ENCODE measurements at places on chromosomes 7 and 10.
A peak's percentile ranks its signal among the peaks of the same experiment; 100 is the strongest.

DNA sequence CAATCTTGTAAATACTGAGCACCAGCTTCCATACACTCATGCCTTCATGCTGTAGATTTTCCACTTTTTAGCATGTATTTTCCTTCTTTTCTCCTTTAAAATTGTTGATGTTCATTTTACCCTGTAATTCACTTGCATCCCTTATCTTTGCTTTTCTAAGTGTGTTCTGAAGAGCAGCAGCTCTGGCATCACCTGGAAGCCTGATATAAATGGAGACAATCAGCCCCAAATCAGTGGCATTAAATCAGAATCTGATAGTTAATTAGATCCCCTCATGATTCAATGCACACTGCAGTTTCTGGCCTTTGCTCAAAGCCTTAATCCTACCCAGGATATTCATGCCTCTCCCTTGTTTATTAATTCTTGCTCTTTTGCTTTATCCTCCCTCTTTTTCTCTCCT, 942.4 kb downstream of the XPNPEP1 start:
- DNase-seq: no peak

DNA sequence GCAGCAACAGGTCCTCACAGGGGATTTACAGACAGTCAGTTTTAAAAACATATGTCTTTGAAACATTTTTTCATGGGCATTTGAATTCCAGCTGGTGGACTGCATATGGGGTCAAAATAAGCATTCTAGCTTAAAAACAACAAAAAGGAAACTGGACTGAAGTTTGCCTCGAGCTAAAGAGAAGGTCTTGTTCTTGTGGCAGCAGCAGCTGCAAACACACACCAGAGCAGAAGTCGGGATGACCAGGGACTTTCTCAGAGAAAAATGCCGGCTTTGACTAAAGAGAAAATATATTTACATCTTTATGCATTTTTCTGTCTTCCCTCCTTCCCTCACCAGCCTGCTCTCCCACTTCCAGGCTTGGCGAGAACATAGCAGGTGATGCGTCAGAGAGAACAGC, 361.4 kb downstream of the CXCL12 start:
- DNase-seq: no peak

GRCh38 chr10:100986623-100986951, 710 bp downstream of the MRPL43 start:
- DNase-seq: no peak

GRCh38 chr10:86642499-86642898, 11.8 kb upstream of the OPN4 start:
- no peak for DNase-seq

- no peak for DNase-seq
Measured at GRCh38 chr10:63064706-63065105, 68.4 kb upstream of the NRBF2 start.

DNA sequence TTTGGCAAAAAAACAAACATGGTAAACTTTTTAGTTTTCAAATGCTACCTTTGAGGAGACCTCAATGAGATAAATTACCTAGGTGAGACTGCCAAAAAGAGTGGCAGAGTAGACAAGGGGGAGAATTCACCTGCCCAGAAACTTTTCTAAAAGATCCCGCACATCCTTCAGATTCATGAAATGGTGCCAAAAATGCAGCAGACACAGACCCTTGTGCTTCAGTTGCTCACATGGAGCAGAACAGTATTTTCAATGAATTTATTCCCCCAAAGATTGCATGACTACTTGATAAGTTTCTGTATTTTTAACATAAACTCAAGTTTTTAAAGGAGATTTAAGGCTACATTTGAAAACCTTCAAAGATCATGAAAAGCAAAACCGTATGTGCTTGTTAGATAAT, 270.0 kb downstream of the TRIL start:
- no peak for DNase-seq

GRCh38 chr7:48084727-48085432, 4.2 kb upstream of the UPP1 start:
- DNase-seq: peak; percentile 91

DNA sequence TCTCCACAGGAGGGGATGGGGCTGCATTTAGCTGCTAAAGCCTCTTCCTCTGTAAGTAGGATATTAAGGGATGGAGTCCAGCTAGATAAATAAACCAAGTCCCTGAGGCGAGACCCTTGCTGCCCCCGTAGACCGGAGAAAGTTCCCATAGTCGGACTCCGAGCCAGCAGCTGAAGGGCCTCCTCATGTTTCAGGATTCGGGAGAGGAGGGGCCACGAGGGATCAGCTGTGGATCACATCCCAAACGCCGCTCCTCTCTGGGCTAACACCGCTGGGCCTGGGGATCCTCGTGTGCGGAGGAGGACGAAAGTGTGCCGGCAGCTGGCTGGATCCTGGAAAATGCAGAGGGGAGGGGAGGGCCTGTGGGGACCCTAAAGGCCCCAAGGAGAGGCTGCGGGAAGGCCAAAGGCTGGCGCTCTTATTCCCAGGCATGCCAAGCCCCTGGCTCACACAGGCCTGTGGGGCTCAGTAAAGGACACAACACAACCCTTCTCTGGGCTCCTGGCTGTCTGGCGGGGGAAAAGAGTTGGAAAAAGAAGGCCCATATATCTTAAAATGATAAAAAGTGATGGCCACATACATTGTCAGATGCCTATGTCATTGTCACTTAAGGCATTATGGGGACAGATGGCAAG, 82.5 kb upstream of the TMEM72 start:
- no peak for DNase-seq

DNA sequence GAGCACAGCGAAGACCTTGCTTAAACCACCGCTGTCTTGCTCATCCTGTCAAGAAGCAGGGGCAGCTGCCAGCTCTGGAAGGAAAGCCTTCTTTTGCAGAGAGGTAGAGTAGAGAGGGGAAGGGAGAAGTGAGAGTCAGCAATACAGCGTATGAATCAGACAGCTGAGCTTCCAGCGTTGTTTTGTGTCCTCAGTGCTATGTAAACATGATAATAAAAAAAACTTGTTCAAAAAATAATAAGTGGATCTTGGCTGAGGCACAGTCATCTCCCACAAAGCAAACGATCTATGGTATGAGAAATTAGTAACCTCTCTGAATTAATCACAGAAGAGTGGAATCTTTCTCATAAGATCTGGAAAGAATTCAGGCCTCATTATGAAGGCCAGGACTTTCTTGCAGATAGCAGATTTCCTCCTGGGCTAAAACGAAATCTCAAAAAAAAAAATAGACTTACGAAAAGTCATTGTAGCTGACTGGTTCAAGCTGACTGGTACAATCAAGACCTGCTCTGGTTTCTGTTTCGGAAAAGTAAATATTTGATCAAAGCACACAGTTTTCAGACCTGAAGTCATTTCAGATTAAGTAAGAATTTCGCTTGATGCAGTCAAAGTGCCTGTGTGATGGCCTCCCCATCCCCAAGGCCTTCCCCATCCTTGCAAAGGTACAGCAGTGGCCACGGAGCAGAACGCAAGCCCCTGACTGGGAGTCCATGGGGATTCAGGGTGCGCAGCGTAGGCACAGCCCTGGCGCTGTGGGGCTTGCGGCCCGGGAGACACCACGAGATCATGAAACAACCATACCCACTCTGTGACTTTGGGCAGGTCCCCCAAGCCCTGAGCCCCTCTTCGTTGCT, 29.4 kb downstream of the CHST15 start:
- DNase-seq: no peak

GRCh38 chr7:100369105-100369504, 4.2 kb upstream of the PILRA start:
- DNase-seq: peak; percentile 71

GRCh38 chr7:45873035-45873354, at the start of gene CCDC201:
Gene CCDC201 (minus strand): TSS chr7:45873082. CDS start chr7:45873007, 75 bp downstream.
- DNase-seq: no peak

- DNase-seq: no peak
Measured at GRCh38 chr7:152522571-152523067, 86.8 kb upstream of the KMT2C start.

DNA sequence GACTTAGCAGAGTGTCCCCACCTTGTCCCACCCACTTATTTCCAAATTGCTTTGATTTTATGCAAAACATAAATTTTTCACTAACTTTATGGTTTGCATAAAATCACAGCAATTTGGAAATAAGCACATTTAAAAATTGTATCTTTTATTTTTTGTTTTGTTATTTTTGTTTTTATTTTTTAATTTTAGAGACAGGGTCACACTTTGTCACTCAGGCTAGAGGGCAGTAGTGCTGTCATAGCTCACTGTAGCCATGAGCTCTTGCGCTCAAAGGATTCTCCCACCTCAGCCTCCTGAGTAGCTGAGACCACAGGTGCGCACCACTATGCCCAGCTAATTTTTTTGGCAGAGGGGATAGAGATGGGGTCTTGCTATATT, 43.2 kb downstream of the APBB1IP start:
- no peak for DNase-seq

DNA sequence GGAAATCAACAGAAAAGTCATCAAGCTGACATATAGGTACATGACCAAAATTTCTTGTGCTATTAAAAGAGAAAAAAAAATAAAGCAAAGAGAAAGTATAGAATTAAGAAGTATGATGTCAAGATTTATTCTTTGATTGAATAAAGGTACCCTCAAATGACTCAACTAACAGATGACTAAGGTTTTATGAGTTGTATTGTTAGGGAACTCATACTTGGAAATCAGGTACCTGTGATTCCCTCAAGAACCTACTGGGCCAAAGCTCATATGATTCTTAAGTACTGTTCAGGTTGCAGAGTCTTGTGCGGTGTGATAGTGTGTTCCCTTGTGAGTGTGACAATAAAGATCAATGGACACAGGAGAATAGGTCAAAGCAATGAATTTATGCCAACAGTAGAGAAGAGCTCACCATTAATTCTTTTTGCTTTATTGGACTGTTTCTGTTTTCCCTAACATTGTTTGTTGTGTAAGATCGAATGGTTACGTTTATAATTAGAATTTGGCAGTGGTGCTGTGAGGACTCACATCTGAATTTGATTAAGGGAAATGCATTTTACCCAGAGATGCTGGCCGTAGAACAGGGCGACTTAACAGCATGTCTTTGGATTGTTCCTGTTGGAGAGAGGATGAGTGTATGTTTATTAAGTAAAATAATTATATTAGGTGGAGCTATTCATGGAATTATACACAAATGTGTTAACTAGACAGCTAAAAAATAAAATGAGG, 293.2 kb upstream of the SEMA3D start:
- DNase-seq: no peak

- no peak for DNase-seq
Measured at GRCh38 chr7:16098585-16099179, 322.7 kb downstream of the CRPPA start.

DNA sequence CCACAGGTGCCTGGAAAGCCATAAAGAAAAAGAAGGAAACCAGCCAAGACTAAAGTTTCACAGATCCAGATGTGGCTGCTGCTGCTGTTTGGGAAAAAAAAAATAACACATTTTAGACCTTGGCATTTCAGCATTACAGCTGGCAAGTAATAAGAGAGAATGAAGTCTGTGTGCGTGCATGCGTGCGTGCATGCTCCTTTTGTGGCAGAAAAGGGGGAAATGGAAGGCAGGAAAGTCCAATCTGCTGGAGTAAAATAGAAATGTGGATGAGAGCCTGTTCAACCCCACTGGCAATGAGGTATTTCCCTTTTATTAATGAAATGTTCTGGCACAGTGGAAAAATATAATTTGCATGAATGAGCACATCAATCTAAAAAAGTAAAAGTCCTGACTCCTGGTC, 137.0 kb upstream of the SEMA3A start:
- DNase-seq: no peak

DNA sequence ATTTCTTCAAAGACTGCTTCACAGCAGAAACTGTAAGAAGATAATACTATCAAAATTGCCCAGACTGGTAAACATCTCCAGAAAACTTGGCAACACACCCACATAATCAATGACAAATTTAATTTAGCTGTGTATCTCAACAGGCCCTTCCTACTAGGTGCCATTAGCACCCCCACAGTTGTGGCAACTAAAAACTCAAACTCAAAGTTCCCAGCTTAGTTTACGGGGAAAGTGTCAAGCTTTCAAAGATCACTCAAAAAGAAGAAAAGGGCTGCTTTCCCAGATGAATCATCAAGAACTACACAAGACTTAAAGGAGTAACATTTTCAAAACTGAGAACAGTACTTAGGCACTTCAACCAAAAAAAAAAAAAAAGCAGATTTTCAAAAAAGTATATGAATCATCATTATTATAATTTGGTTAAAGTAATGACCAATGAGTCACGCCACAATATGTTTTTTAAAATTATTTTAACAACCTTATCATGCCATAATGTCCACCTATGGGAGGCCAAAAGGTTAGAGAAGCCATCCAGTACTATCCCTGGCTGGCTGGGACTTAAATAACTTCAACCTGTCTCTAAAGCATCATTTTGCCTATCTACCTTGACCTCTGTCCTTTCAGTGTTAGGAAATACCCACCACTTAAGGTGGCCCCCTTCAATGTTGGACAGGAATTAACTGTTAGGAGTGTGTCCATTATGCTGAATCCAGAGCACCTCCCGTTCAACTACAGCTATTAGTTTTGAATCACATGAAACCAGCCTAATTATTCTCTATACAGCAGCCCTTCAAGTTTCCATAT, 90.8 kb downstream of the ZFAND4 start:
- DNase-seq: no peak

DNA sequence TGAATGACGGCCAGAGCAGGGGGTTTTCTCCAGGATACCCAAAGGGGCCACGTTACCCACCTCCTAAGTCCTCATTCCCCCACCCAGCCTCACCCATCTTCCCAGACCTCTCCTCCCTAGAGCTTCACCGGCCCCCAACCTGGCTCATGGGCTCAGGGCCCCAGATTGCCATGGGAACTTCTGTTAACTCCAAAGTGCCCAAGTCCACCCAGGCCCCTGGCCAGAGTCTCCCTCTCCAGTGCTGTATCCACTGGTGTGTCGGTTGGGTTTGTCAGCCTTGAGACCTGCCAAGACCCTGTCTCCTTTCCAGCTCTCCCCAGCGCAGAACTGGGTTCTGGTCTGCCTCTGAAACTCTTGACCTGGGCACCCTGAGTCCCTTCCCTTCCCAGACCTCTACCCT, 37.1 kb upstream of the ZMIZ2 start:
- DNase-seq: no peak

DNA sequence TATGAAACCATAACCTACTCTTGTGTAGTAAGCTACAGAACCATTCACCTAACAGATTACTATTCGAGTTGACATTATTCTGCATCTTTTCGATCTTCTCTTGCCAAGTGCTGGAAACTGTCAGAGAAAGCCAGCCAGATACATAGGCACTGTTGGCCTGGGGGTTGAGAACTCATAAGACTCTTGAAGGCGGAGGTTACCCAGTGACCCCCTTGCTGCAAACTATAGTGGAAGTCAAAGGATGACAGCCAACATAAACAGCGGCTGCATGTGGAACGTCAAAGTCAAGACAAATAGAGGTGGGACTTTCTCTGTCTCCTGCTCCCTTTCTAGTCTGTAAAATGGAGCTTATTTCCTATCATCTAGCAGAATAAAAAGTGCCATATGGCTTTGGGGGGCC, 394.2 kb downstream of the LRMDA start:
- DNase-seq: no peak

DNA sequence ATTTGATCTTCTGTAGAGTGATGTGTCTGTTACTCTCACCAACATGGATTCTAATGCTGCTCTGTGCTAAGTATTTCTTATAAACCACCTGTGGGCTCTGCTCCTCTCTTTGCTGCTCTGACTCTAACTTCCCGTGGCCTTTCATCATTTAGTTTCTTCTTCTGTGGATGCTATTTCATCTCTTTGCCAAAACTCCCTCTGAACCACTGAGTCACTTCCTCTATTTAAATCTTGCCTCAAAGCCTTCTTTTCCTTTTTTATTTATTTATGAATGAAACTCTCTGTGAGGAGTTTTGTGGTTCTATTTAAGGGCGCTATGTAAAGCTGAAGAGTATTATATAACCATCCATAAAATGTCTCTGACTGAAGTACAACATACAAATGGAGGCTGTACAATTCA, 538.5 kb downstream of the SUGCT start:
- no peak for DNase-seq
